ENCODE measurements at places on chromosomes 16 and 17.
A peak's percentile ranks its signal among the peaks of the same experiment; 100 is the strongest.

DNA sequence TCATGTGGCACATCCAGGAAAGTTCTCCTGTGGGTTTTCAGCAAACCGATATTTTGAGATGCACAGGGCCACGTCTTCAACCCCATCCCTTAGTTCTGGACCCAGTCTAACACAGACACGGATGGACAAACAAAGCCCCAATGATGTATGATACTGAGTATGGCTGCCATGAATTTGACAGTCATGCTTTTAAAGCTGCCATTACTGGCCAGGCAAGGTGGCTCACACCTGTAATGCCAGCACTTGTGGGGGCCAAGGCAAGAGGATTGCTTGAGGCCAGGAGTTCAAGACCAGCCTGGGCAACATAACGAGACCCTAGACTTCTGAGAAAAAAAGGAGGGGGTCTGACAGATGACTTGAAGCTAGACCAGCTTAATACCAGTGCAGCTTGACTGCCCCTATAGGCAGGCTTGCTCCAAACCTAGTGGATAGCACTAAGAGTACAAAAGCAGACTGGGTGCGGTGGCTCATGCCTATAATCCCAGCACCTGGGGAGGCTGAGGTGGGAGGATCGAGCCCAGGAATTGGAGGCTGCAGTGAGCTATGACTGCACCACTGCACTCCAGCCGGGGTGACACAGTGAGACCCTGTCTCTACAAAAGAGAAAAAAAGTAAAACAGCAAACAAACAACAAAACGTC lies 10.8 kb upstream of the ZNF629 start:
- no peaks in the 10 kb centered on the region for H3K27me3 ChIP-seq
- H3K4me1 ChIP-seq = no peaks in the 10 kb centered on the region
- DNase-seq = peak; percentile 21
- H3K36me3 ChIP-seq = no peaks in the 10 kb centered on the region
- no peak overlapping the region for H3K4me3 ChIP-seq
- no peak overlapping the region for H3K27ac ChIP-seq

- no peaks in the 10 kb centered on the region for H3K27me3 ChIP-seq
- no peak overlapping the region for H3K4me3 ChIP-seq
- no peak for DNase-seq
- H3K4me1 ChIP-seq = no peaks in the 10 kb centered on the region
- peaks cover 2% of the 10 kb centered on the region for H3K36me3 ChIP-seq
These were observed 11.5 kb downstream of the PDP2 start for GRCh38 chr16:66891797-66892196.

DNA sequence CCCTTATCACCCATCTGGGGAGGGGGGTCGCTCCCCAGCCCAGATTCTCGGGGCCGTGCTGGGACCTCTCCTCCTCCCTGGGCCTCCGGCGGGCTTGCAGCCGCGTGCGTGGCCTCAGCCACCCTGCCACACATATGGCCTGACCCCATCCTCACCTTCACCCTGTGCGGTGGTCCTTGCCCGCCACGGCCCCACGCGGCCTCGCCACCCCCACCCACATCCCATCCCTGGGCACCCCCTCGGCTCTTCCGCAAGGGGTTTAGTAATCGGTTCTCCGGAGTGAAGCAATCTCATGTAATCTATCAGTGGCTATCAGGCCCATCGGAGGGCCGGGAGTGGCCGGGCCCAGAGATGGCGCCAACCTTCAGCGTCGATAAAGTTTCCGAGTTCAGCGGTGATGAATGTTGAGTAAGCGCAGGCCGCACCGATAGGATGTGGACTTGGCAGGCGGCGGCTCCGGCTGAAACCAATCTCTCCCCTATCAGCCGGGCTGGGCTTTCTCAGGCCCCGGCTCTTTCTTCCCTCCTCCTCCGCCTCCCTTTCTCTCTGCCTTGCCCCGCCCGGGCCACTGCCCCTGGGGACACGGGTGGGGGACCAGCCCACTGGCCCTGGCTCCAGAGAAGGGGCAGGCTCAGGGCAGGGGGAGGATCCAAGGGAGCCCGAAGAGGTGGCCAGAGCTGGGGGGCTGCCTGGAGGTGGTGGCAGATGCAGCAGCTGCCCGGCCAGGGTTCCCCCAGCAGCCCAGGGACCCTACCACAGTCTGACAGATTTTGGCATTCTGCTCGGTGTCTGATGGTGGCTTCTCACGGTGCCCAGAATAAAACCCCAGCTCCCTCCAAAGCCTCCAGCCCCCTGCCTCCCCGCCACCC lies 20.8 kb downstream of the ZFPM1 start:
- no peak overlapping the region for H3K4me3 ChIP-seq
- DNase-seq = no peak
- peaks cover 3% of the 10 kb centered on the region for H3K36me3 ChIP-seq

GRCh38 chr16:75566758-75567255 lies 628 bp downstream of the GABARAPL2 start:
- peaks cover 11% of the 10 kb centered on the region for H3K4me1 ChIP-seq
- H3K4me3 ChIP-seq = peak overlapping the region; percentile 100
- H3K27me3 ChIP-seq = no peaks in the 10 kb centered on the region
- no peak for DNase-seq

- H3K27me3 ChIP-seq = no peaks in the 10 kb centered on the region
- H3K4me1 ChIP-seq = peaks cover 29% of the 10 kb centered on the region
These were observed at the start of gene DOK4 for GRCh38 chr16:57485916-57486857. DOK4 (minus strand) TSS chr16:57486493; CDS start chr16:57479507, 6,986 bp downstream.

DNA sequence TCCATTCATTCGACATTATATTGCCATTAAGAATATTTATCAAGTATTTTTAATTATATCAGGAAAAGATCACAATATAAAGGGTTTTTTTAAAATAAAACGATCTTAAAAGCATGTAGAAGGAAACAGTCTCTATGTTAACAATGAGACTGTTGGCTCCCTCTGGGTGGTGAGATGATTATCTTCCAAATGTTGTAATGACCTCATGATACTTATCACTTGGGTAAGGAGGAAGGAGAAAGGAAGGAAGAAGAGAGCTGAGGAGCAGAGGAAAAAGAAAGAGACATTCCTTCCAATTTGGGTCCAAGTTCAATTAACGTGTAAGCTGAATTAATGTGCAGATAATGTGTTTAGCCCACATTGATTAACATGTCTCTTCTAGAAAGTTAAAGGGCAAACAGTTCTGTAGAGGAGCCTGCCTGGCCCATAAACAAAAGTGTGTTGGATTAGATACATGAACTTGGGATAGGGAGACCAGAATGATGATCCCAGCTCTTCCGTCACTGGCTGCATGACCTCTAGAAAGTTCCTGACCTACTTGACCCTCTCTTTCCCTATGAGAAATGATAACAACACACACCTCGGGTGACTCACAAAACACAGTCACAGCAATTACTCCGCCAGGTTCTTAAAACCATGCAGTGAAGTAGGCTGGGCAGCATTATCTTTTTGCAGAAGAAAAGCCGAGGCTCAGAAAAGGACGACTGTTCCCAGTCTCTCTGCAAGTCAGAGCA lies 32.0 kb downstream of the PIMREG start:
- H3K27me3 ChIP-seq = no peaks in the 10 kb centered on the region
- H3K27ac ChIP-seq = no peak overlapping the region
- no peak overlapping the region for H3K4me3 ChIP-seq
- no peaks in the 10 kb centered on the region for H3K36me3 ChIP-seq

DNA sequence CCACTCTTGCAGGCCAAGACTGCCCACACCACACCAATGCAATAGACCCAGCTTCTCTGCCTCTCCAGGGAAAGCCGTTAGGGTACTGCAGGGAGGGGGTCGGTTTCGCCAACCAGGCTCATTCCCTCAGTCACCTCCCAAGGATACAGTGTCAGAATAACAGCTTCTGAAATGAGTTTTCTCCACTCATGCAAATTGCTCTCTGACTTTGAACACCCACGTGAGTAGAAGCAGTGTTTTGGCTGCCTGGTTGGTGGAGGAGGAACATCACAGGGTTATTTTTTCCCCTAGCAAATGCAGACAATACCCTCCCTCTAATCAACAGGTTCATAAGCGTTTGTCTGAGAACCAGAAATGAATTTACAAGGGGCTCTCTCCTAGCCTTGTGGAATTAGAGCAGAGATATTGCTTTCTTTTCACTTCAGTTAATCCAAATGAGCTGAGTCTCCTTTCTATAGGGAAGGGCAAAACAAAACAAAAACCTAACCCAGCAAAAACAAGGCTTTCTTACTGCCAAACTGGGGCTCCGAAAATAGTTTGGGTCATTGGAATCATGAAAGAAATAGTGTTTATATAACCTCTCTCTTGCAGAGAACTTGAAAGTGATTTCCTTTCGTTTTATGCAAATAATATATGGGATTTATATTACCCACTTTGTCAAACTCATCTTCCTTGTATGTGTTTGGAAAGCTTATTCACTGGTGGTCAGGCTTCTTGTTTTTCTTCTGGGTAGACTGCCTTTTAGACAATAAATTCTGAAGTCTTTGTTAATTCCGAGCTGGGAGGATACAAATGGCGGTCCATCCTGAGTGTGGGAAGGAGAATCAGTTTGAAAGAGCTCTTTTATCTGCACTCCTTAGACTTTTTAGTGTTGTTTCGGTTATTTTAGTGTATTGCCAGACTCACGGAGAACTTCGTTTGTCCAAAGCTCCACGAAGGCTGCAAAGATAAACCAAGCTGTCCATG lies 229.9 kb downstream of the MSI2 start:
- H3K27ac ChIP-seq = no peak overlapping the region
- peaks cover 25% of the 10 kb centered on the region for H3K4me1 ChIP-seq
- no peaks in the 10 kb centered on the region for H3K36me3 ChIP-seq
- no peaks in the 10 kb centered on the region for H3K27me3 ChIP-seq

DNA sequence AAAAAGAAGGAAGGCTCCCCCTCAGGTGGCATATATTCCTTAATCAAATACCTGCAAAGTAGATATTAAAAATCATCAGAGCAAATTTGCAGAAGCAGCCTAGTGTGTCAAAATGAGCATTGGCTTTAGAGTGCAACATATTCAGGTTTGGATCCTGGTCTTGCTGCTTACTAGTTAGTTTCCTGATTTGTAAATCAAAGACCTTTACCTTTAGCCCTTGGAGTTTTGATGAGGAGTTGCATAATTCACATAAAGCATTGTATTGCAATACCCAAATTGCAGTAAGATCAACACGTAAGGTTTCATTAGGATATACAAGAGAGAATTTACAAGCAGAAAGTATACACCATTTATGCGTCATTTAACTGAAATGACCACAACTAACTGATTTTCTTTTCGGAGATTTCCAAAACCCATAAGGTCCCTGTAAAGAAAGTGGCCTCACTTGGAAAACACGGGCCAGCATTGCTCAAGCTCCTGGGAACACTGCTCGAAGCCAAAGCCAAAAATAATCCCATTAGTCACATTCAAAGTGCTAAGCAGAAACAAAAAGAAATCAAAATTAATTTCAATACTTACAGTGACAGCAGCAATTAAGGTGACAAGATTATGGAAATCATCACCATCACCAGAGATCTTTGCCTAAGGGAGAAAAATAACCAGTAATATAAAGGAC lies 415.9 kb upstream of the ERCC4 start:
- H3K27me3 ChIP-seq = no peaks in the 10 kb centered on the region
- no peaks in the 10 kb centered on the region for H3K4me1 ChIP-seq
- no peak overlapping the region for H3K27ac ChIP-seq
- H3K4me3 ChIP-seq = no peak overlapping the region

DNA sequence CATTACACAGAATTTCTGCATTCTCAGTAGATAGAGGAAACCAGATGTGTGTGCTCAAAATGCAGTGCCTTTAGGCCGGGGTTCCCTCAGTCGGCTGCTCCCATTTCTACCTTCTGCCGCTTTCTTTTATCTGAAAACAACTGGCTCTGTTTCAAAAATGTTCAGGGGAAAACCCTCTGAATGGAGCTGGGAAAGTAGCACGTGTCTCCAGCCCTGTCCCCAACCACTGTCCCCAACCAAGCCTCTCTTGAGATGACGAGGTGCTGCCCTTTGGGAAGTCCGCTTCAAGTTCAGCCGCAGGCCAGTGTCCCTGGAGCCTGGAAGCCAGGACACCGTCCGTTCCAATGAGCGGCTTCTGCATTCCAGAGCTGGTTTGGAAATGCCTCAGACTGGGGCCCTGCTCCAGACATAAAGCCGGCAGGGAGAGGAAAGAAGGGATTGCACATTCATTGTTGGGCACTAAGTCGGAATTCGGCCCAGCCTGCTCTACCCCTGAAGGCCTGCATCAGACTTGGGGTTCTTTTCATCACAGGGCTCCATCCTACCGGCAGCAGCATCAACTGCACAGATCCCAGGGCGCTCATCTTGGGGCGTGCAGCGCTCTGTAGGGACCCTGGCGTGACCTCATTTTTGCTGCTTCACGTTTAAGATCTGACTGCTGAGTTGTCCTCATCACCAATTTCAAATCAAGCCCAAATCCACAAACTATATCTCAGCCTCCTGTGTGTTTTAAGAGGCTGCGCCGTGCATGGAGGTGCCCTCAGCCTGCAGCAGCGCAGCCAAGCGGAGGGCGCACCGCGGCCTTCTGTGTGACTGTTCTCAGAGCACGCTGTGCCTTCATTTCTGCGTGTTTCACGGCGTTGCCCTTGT lies 111.3 kb downstream of the BANP start:
- peaks cover 21% of the 10 kb centered on the region for H3K36me3 ChIP-seq
- no peak overlapping the region for H3K4me3 ChIP-seq
- H3K4me1 ChIP-seq = peaks cover 19% of the 10 kb centered on the region

GRCh38 chr16:1366712-1367299 lies 15.1 kb downstream of the GNPTG start:
- H3K27ac ChIP-seq = no peak overlapping the region
- H3K4me3 ChIP-seq = no peak overlapping the region
- peaks cover 60% of the 10 kb centered on the region for H3K36me3 ChIP-seq
- no peaks in the 10 kb centered on the region for H3K27me3 ChIP-seq

- peaks cover 22% of the 10 kb centered on the region for H3K36me3 ChIP-seq
- no peak overlapping the region for H3K4me3 ChIP-seq
- no peak overlapping the region for H3K27ac ChIP-seq
These were observed 56.5 kb upstream of the ERN1 start for GRCh38 chr17:64186171-64187092.

DNA sequence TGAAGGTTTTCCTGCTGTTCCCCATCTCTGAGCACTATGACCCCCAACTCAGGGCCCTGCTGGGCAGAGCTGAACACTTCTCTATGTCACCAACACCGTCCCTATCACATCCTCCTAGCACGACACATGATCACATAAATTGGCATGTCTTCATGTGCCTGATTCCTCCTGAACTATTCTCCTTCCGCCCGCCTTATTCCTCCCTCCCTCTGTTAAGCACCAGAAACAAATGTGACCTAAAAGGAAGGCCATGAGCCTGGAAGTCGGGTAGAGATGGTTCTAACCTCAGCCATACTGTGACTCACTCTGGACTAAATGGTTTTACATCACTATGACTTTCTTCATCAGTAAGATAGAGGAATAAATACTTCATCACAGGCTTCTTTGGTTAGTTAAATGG lies 80.8 kb upstream of the DYNLRB2 start:
- no peak overlapping the region for H3K27ac ChIP-seq
- no peak for DNase-seq
- no peaks in the 10 kb centered on the region for H3K27me3 ChIP-seq

DNA sequence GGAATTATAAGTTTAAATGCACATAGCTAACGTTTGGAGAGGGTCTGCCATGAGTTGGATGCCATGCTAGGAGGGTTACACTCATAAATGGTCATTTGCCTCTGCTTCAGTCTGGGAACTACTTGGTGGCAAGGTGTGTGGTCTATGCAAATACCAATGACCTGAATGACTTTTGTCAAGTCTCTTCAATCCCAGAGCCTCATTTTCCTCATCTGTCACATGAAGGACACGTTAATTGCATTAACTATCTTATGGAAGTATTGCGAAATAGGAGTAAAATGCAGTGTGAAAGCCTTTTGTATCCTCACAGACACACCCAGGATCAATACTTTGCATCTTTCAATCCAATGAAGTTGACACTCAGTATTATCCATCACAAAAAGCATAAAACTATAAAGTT lies 62.8 kb downstream of the CDK5R1 start:
- DNase-seq = no peak
- no peak overlapping the region for H3K4me3 ChIP-seq
- no peaks in the 10 kb centered on the region for H3K4me1 ChIP-seq
- H3K27ac ChIP-seq = no peak overlapping the region
